Fibroblast of skin of left quadriceps (primary cell): ENCODE measurements at places on chromosomes 7 and 10.

GRCh38 chr7:80135309-80136104, 876 bp downstream of the GNAI1 start:
- no peak for DNase-seq

DNA sequence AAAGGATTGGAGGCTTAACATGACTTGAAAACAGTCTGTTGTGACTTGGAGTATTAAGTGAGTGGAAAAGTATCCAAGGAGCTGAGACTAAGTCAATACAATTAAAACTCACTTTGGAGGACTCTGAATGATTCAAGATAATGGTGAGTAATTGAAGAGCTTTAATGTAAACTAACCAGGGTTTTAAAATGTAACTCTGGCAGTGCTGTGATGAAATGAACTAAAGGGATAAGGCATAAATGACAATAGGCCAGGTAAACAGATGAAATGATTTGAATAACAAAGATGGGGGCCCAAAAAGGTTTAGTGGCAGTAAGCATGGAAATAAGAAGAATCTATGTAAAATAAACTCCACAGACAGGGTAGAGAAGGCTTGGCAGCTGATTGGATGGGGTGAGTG, 316.5 kb upstream of the CACNA2D1 start:
- no peak for DNase-seq

DNA sequence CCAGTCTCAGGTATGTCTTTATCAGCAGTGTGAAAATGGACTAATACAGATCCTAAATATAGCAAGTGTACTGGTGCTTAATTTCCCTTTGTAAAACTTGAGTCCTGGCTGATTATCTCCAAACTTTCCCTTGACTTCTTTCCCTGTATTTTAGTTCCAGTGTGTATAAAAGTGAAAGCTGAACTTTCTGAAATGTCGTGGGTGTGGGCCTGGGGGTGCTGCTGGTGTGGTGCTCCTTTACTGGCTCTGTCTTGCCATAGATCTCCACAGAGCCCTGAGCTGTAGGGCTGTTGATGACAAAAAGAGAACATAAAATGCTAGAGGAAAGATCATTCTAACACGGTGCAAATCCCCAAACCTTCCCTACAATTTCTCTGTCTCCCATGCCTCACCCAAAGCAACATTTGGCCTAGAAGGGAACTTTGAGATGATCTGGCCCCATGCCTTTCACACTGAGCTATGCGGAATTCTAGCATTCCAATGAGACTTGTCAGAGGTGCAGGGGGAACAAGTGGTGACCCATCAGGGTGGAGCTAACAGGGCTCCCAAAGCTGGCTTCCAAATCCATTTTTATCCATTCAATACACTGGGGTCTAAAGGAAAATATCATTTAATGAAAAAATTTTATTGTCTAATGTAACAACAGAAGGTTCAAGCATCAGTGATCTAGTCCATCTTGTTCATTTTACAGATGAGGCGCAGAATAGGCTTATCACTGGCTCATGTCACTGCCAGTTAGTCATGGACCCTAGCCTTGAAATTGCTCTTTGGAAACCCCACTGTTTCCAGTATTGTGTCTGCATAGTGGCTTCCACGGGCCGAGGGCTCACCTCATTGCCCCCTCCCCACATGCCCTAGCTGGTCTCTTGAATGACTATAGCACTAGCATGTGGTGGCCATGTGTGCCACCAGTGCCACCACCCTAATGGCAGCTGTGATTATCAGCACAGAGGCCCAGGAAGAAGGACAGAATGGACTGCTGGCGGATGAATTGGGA, 1000.9 kb downstream of the LRMDA start:
- DNase-seq: peak; percentile 81

DNA sequence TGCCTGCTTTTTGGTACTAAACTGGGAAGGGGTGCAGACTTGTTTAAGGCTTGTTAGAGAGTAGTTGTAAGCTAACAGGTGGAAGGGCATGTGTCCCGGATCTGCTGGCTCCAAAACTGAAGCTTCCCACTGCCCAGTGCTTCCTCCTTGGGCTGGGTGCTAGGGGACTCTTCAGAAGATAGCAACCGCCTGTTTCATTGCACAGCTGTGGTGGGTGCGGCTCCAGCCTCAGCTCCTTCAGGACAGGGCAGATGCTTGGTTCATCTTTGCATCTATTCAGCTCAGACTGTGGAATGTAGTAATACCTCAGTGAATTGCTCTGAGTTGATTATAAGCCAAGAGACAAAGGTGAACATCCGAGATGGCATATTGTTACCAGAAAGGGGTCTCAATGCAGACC, 527.1 kb downstream of the TYW1 start:
- DNase-seq: no peak

DNA sequence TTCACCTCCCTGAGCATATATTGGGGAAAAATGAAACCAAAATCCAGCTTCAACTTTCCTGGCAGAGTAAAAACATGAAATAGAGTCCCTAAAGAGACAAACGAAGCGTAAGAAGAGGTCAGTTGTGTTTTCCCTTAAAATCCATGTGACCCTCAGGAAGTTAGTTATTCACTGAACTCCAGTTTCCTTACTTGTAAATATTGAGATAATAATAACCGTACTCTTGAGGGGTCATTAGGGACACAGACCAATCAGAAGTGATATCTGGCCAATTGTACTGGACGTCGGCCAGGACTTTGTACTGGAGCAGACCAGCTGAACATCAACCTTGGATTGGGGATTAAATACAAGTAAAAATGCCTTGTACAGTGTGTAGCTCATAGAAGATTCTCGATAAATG, 167.0 kb downstream of the GATA3 start:
- no peak for DNase-seq

GRCh38 chr7:151877911-151878835, 1.3 kb upstream of the PRKAG2 start:
- no peak for DNase-seq

- DNase-seq: no peak
These were observed 79.6 kb downstream of the ZNF777 start for GRCh38 chr7:149381245-149381644.

DNA sequence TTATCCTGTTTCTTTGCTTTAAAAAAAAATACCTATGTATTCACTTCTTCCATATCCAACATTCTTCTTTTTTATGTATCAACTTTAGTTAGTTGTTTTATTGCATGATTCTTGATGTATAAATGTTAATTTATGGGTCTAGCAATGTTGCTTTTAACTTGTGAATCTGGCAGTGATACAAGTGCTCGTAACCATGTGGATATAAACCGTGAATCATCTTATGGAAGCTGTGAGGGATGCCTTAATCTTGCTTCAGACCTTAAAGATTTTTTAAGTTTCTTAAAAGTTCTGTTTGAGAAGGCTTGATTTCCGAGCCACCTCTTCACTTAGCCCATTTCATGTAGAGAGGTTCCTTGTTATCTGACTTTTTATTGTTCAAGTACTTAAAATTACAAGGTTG, 25.9 kb downstream of the HELLS start:
- DNase-seq: peak; percentile 14

DNA sequence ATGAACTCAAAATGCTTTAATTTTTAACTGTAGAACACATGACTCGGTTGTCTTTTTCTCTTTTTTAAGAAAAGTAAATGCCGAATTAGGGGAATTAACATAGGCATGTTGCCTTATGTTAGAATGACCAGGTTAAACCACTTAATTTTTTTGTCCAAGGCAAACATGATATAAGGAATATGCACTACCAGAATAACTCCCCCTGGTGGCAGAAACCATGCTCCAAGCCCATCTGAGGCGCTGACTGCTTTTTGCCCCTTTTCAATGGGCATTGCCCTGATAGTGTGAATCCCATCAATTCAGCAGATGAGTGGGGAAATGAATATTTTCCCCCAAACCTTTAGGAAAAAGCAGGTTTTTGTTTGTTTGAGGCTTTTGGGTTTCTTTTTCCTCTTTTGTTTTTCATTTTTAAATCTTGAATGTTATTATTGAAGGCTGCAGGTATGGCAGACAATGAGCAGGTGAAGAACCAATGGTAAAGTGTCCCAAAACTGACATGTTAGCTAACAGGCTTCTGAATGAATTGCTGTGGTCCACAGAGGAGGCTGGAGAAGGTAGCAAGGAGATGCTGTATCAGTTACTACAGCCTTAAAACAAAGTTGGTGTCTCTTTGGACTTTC, 284.3 kb downstream of the SORCS3 start:
- DNase-seq: peak; percentile 9

DNA sequence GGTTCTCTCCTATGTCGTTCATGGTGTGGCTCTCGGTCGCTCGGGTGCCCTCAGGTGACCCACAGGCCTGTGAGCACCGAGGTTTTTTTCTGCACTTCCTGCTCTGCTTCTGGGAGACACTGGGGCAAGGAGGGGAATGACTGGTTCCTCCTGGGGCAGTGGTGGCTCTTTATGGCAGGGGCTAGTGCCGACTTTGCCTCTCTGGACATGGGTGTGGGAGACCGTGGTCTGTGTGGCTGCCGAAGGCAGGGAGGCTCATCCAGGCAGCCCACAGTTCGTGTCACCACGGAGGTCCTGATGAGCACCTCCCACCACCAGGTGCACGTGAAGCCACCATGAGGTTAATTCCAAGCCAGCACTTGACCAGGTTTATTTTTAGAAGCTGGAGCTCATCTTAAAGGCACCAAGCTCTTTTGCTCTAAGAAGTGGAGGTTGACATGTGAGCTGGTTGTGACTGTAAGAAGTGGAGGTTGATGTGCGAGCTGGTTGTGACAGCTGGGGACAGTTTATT, 24.7 kb upstream of the DPYSL4 start:
- DNase-seq: no peak

DNA sequence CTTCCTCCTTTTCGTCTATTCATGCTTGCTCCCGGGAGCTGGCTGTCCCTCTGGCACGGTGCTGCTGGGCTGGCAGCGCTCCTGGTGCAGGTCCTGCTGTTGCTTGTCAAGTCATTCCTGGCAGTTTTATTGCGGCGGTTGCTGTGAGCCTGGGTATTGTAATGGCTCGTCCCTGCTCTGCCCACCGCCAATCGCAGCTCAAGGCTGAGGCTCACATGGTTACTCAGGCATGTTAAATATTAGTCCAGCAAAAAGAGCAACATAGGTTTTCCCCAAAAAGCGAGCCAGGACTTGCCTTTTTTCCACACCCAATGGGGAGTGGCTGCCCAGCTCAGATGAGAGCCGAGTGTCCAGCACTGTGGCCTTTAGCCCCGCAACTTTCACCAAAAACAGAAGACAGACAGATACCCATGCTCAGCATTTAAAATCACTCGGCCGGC, 492.9 kb upstream of the FOXK1 start:
- DNase-seq: no peak

- DNase-seq: no peak
These were observed 136.3 kb downstream of the MAPK8 start for GRCh38 chr10:48442809-48443177.

DNA sequence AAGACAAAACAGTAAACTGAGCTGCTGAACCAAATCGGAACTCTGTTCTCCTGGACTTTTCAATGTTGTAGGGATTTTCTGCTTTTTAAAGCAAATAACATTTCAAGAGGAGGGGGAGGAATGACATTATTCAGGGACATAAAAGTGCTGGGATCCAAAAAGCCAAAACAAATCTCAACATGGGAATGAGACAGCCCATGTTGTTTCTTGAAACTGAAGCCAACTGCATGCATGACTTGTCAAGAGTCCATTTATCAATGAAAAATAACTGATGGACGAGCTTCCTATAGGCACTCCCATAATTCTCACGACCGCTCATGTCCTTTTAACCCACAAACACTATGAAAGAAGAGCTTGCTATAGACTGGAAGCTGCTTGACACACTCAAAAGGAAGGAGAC, 27.8 kb downstream of the FAM53B start:
- DNase-seq: no peak

DNA sequence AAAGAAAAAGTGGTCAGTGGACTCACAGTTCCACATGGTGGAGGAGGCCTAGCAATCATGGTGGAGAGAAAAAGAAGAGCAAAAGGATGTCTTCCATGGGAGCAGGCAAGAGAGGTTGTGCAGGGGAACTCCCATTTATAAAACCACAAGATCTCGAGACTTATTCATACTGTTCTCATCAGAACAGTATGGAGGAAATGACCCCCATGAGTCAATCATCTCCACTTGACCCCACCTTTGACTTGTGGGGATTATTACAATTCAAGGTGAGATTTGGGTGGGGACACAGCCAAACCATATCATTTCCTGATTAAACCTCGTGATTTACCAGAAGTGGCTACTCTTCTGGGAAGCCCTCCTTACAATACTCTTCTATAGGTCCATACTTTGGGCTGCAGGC, 160.1 kb downstream of the SORCS1 start:
- no peak for DNase-seq

GRCh38 chr10:121608469-121609190, 10.4 kb upstream of the FGFR2 start:
- no peak for DNase-seq

DNA sequence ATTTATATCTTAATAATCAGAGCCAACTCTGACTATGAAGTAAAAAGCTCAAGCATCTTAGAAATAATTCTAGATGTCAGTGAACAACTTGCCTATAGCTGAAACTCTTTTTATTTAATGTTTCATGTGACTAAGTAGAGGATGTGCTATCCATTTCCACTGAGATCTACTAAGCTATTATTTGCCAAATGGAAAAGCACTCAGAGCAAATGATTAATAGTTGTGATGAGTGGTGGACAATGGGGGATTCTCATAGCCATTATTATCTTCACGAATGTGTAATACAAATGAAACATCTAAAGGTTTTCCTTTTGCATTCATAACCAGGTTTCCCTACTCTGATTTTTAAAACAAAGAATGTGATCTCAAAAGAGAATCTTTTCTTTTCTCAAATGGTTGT, 126.6 kb upstream of the GNAI1 start:
- no peak for DNase-seq

- no peak for DNase-seq
These were observed 76.5 kb downstream of the AUTS2 start for GRCh38 chr7:69674701-69675182.

- DNase-seq: no peak
These were observed 21.5 kb downstream of the PAX2 start for GRCh38 chr10:100766693-100767421.

DNA sequence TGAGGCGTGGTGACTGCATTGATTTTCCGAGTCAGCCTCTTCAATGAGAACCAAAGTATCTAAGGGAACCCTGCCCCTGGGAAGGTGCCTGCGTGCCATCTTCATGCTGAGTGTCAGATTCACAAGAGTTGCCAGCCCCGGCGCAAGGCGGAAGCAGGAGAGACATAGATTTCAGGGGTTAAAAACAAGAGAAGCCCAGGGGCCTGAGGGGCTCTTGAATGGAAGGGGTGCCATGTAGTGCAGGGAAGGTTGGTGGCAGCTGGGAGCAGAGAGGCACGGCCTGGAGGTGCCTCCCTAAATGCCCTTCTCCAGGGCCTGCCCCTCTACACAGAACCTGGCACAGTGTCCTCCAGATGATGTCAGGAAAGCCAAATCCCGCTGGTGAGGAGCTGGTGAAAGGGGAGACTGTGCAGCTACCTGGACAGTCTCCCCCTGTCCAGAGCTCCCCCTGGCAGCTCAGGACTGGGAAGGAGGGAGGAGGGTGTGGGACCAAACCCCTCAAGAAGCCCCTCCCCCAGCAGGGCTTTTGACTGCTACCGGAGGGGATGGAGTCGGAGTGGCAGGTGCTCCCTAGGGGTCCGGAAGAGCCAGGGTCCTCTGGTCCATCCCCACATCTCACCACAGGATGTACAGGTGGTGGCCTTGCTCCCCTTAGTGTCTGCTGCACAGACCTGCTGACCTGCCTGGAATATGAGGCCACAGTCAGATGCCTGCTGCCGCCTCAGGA, 137.9 kb downstream of the TCERG1L start:
- DNase-seq: no peak

GRCh38 chr7:66169616-66170015, 35.5 kb upstream of the TPST1 start:
- DNase-seq: no peak

- DNase-seq: no peak
These were observed 4.0 kb downstream of the DLX5 start for GRCh38 chr7:97020601-97020995.
